HAP-1 (cell line): ENCODE measurements at places on chromosomes 4 and X.

GRCh38 chr4:87919941-87920340 lies 55.6 kb upstream of the SPP1 start:
- no peak for DNase-seq

GRCh38 chr4:16503421-16504100 lies 277.3 kb upstream of the TAPT1 start:
- DNase-seq = no peak

DNA sequence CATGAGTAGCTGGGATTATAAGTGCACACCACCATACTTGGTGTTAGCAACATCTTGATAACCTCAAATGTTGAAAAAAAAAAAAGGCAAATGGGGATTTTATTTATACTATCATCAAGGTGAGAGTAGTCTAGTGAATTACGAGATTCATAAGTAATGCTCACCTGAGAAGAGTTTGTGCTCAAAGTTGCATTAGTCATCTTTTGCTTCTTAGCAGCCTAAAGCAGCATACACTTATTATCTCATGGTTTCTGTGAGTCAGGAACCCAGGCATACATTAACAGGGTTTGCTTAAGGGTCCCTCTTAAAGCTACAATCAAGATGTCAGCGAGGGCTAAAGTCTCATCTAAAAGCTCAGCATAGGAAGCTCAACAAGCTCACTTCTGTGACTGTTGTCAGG lies 8.2 kb upstream of the EXOSC9 start:
- no peak for DNase-seq

GRCh38 chrX:82734140-82734539 lies 774.0 kb upstream of the POU3F4 start:
- DNase-seq = no peak

GRCh38 chr4:5708449-5709206 lies at the start of gene EVC2:
TSS of gene EVC2 (minus strand) at chr4:5708559. CDS start at chr4:5708513, 46 bp downstream.
- no peak for DNase-seq

DNA sequence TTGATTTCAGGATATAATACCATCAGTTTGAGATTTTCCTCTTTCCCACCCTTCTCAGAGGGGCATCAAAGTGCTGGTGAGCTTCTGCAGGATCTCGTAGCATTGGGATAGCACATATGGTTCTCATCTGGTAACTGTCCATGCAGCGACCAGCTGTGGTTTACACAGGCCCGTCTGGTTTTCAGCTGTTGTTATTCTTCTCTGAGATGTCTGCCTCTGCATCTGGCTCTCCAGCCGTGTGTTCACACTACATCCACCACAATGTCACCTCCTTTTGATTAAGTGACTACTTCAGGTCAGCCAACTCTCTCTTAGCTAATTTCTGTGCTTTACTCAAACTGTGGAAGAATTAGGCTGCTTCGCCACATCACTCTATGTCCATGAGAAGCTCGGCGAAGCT lies 676.7 kb upstream of the TENM3 start:
- DNase-seq = no peak

DNA sequence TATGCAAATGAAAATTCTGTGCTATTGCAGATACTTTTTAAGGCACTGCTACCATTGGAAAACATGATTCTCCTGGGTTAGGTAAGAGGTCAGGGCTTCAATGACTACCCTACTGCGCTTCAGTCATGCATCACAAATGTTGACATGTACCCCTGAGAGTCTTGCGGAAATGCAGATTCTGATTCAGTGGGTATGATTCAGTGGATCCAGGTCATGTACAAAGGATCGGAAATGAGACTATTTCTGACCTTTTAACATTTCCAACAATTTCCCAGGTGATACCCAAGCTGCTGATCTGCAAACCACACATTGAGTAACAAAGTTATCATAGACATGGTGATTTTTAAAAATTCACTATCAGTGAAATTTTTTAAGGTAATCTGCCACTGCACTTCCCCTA lies 62.6 kb downstream of the DDX53 start:
- no peak for DNase-seq

DNA sequence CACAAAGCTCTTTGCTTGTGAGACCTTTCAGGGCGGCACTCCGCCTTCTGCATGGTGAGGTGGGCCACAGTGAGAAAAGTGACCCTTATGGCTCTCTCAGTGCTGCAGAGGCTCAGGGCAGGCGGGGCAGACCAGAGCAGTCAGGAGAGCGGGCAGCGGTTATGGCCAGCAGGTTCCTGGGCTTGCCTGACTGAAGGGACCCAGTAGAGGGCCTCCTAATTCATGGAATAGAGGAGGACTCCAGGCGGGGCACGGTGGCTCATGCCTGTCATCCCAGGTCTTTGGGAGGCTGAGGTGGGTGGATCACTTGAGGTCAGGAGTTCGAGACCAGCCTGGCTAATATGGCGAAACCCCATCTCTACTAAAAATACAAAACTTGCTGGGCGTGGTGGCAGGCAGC lies 91.4 kb downstream of the CLNK start:
- no peak for DNase-seq

- no peak for DNase-seq
Measured at GRCh38 chr4:143294310-143294709, 42.4 kb upstream of the GAB1 start.

GRCh38 chrX:130770615-130771014 lies 132.4 kb downstream of the ENOX2 start:
- no peak for DNase-seq

GRCh38 chr4:99834569-99834968 lies 17.9 kb downstream of the DAPP1 start:
- no peak for DNase-seq

- DNase-seq = no peak
Measured at GRCh38 chr4:179165000-179165738, 1722.9 kb upstream of the AGA start.
